ENCODE measurements at places on chromosomes 2 and 18. TPM values are rescaled to one million over a fixed set of nuclear protein-coding genes. Genes with fewer than 3 reads are reported as not detected.

The PSD4 gene
- 4.4 TPM for total RNA-seq

The EPG5 gene
- total RNA-seq: 25.4 TPM

The SLC35F5 gene
- total RNA-seq: 131 TPM

The MARCHF4 gene
- 13.6 TPM for total RNA-seq

The PLEK gene
- 3.7 TPM for total RNA-seq

The FOXD4L1 gene
- total RNA-seq: 0.69 TPM

The TRABD2A gene
- 2.5 TPM for total RNA-seq

The MATN3 gene
- total RNA-seq: 5.1 TPM

The CD207 gene
- not detected for total RNA-seq

The SDC1 gene
- total RNA-seq: 17.1 TPM

The PID1 gene
- total RNA-seq: 32.8 TPM

The CMPK2 gene
- total RNA-seq: 16.6 TPM

The ASXL3 gene
- 74.5 TPM for total RNA-seq

The RTP5 gene
- 13.8 TPM for total RNA-seq

The SFTPB gene
- not detected for total RNA-seq

The AMER3 gene
- 33.7 TPM for total RNA-seq

The BCL2 gene
- total RNA-seq: 21.2 TPM

The OSR1 gene
- 2.5 TPM for total RNA-seq

The TRIM43 gene
- total RNA-seq: not detected

The DNAH7 gene
- total RNA-seq: 21.7 TPM

The GALNT14 gene
- total RNA-seq: 20.5 TPM

The FSHR gene
- 0.46 TPM for total RNA-seq
